M059J (cell line): ENCODE measurements at places on chromosomes 11 and 22.

DNA sequence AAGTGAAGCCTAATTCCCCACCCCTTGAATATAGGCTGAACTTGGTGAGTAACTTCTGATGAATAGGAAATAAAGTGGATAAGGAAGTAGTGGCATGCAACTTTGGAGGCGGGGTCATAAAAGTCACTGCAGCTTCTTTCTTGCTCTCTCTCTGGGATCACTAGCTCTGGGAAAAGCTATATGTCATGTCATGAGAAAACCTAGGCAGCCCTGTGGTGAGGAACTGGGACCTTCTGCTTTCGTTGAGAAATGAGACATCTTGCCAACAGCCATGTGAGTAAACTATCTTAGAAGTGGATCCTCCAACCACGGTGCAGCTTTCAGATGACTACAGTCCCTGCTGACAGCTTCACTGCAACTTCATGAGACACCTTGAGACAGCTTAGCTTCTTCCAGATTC, 15.7 kb downstream of the ZNF214 start:
- DNase-seq: peak; percentile 34

GRCh38 chr11:1630271-1630670, 696 bp downstream of the KRTAP5-5 start:
- no peak for DNase-seq

- DNase-seq: no peak
Observed at GRCh38 chr11:134739136-134739535, 327.1 kb upstream of the B3GAT1 start.

- no peak for DNase-seq
Observed at GRCh38 chr11:76149713-76150112, 56.6 kb downstream of the WNT11 start.

DNA sequence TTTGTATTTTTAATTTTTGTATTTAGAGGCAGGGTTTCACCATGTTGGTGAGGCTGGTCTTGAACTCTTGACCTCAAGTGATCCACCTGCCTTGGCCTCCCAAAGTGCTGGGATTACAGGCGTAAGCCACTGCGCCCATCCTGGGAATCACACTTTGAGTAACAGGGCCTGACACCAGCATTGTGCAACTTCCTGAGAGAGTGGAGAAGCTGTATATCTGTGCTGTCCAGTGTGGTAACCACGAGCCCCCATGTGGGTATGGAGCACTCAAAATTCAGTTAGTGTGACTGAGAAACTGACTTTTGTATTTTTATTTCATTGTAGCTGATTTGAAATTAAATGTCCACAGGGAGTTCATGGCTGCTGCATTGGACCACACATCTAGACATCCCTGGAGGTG, 36.2 kb downstream of the MPPED1 start:
- DNase-seq: no peak

- no peak for DNase-seq
Observed at GRCh38 chr22:46031557-46031956, 54.6 kb upstream of the WNT7B start.

- peak; percentile 89 for DNase-seq
Observed at GRCh38 chr22:30829901-30830550, 135.4 kb downstream of the OSBP2 start.

DNA sequence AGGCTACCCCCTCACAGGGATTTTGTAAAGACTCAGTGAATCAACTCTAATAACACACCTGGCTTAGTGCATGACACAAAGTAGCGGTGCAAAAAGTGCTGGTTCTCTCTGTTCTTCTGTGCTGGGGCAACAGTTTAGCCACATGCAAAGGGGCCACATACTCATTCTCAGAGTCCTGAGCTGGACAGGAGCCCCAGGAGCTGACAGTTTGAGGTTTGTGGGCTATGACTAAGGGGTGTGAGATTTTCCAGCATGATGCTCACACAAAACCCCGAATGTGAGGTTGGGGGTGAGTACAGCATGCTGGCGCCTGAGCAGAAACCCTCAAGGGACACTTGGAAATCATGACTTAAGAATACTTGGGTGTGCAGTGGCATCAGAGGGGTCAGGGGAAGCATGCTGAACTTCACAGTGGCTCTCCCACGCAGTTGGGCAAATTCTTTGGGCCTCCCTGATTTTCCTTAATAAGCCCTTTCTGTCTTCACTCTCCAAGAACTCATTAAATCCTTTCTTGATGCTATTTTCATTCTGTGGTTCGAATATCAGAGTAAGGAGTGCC, 31.0 kb downstream of the TMPRSS5 start:
- DNase-seq: peak; percentile 100

GRCh38 chr11:82869657-82870056, 30.6 kb downstream of the PRCP start:
- no peak for DNase-seq

- DNase-seq: no peak
Observed at GRCh38 chr11:12293486-12293885, 83.9 kb upstream of the PARVA start.

GRCh38 chr22:31332886-31333285, 13.3 kb downstream of the PATZ1 start:
- no peak for DNase-seq

DNA sequence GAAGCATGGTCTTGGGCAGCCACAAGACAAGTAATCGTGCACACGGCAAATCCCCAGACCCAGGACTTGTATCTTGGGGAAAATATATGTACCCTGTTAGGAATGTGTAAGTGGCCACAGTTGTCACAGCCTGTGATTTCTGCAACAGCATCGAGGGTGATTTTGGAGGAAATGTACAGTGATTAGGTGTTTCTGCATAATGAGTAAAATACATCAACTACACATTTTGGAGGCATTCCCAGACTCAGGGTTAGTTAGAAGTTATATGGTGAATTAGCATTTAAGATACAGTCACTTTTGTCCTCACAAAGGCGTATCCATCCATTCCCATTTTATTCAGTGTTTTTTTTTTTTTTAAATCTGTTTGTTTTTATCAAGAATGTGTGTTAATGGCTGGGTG, 28.4 kb downstream of the SUSD2 start:
- DNase-seq: no peak

DNA sequence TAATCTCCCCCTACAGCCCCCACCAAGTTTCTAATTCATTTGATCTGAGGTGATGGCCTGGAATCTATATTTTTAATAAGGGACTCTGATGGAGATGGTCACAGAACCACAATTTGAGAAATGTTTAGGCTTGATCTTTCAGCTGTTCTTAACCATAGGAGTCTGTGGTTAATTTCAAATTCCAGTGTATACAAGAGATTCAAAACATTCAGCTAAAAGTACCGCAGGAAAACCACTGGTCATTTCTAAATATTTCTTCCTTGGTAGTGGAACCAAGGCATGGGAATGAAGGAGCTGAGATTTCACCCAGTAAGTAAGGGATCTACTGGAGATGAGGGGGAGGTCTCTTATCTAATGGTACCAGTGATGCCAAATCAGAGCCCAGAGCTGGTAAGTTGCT, 18.3 kb upstream of the GALNT18 start:
- DNase-seq: no peak

GRCh38 chr11:65584723-65585171, 8.9 kb downstream of the EHBP1L1 start:
- no peak for DNase-seq

GRCh38 chr11:71399341-71399740, 48.9 kb downstream of the DHCR7 start:
- DNase-seq: no peak

DNA sequence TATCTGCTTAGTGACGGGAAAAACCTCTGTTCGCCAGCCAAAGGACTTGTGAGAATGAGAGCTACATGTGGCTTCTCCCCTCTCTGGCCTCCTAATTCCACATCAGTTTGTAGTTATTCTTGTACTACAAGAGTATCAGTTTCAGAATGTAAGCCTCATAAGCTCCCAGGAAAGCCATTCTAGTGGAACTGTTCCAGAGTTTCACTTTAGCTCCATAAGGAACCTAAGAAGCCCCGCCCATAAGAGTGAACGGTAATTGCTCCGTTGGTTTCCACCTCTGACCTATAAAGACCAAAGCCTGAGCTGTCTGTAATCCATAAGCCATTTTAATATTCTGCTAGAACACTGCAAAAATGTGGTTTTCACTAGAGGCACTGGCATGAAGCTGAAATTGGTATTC, 53.0 kb downstream of the SIK3 start:
- DNase-seq: no peak

DNA sequence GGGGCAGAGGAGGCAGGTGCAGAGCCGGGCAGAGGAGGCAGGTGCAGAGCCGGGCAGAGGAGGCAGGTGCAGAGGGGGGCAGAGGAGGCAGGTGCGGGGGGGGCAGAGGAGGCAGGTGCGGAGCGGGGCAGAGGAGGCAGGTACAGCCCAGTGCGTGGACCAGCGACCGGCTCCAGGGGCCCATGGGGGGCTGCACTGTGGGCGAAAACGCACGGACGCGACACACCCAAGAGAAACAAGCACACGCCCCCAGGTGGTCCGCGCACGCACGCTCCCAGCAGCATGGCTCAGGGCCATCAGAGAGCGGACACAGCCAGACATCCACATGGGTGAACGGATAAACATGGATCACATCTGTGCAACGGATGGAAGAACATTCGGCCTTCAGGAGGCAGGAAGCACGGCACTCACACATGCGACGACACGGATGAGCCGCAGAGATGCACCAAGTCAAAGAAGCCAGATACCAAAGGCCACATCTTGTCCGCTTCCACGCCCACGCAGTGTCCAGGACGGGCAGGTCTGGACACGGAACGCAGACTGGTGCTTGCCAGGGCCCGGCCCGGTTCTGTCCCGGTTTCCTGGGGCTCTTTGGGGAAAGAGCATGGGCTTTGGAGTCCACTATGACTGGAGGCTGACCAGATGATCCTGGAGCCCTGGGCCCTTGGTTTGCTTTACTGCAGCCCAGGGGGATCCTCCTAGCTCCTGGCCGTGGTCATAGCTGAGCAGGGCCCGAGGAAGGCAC, 21.8 kb downstream of the OSBPL5 start:
- no peak for DNase-seq
